ENCODE measurements at places on chromosomes 7 and 10. TPM values are rescaled to one million over a fixed set of nuclear protein-coding genes. Genes with fewer than 3 reads are reported as not detected.

DNA sequence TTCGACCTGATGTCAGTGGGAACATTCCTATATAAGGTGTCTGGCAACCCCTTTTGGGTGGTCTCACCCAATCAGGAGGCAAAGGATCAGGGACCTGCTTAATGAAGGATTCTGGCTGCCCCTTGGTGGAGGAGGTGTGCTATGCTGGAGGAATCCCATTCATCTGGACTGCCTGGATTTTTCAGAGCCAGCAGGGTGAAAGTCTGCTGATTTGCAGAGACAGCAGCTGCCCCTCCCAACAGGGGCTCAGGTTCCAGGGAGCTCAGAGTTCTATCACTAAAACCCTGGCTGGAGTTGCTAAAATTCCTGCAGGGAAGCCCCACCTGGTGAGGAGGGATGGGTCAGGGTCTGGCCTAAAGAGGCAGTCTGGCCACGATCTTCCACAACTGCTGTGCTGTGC is 398.5 kb upstream of the CNTNAP2 start:
- no peak for DNase-seq

DNA sequence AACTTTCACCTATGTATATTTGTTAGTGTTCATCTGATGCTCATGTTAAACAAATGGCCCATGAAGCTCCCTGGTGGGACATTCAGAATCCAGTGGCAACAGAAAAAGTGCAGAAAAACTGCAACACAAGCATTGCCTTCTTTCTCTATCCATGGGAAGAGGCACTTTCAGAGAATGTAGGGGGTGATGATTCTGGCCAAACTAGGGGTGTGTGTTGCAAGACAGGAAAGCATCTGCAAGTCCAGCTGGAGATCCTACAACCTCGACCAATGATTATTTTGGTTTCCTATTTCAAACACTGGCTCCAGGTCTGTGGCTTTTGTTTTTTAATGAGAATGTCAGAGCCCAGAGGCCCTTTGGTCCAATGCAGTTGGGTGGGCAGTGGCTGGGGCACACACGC is 198.7 kb downstream of the CXCL12 start:
- DNase-seq: no peak

The ITIH2 gene
- total RNA-seq: not detected

The THAP5 gene
- 30.9 TPM for total RNA-seq

- DNase-seq: peak; percentile 89
Observed at GRCh38 chr7:112080441-112080840, 125.8 kb downstream of the DOCK4 start.

- DNase-seq: no peak
Observed at GRCh38 chr10:12568391-12569009, 219.2 kb downstream of the CAMK1D start.

The SHH gene
- 4.5 TPM for total RNA-seq
